WERI-Rb-1 (cell line): ENCODE measurements at places on chromosomes 16 and 17.

- DNase-seq, result no peak
Measured at GRCh38 chr17:80289616-80290015, 29.0 kb downstream of the RNF213 start.

- DNase-seq, result no peak
Measured at GRCh38 chr17:43411749-43412148, 13.0 kb downstream of the ARL4D start.

DNA sequence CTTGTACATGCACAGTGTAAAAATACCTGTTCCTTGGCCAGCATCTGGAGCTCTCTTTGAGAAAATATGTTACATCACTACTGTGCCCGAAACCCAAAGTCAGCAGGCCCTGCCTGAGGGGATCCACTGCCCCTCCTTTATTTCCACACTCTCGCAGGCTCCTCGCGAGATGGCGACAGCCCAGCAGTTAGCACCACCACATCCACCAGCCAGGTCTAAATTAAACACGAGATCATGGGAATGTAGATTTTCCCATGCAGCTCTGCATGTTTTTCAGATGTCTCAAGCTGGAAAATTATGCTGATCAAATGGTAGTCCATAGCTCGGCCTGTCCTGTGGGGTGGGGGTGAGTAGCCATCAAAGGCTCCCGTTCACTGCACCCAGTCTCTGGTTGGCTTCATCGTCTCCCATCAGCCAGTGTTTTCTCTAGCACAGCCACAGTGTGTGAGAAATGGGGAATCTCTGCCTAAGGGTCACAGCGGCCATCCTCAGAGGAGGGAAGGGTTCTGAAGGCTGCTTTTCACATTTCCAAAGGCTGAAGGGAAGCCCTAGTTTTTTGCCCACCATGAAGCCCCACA lies 34.7 kb downstream of the EPN2 start:
- DNase-seq, result no peak

DNA sequence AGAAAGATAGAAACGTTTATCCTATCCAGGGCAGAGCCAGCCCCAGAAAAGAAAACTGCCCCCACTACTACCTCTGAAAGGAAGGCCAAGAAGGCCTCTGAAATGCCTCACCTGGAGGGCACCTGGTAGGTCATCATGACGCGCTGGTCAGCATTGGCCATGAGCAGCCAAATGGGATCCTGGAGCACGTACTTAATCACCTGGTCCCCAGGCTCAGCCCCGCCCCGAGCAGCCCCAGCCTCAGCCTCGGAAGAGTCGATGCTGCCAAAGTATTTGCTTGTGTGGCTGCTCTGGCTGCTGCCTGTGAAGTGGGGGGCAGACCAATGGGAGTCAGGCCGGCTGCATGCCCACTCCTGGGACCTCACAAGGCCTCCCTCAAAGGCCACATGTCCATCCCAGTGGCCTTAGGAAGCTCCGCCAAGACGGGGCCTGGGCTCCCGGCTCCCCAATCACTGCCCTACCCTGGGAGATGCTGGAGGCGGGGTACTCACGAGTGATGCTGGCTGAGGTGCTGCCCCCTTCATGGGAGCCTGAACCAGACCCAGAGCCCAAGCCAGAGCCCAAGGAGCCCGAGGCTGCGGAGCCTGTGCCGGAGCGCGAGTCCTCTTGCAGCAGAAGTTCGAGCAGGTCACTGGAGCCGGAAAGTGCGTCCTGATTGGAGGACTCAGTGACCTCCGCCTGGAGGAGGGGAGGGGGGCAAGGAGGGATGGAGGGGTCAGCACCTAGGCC lies 9.9 kb downstream of the PER1 start:
- no peak for DNase-seq

DNA sequence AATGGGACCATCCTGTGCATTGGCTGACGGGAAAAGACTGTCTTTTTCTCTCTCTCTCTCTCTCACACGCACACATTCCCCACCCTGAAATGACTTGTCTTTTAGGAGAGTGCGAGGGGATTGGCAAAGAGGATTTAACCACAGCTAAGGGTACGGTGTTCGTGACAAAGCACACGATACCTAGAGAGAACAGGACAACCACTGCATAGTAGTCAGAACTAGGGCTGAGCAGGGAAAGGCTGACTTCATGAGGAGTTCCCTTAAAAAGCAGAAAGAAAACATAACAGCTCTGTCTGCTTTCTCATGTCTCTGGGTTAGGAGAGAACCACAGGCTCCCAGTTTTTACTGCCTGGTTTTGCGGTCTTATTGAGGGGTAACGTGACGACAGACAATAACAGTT lies 742.8 kb upstream of the SOX9 start:
- no peak for DNase-seq

DNA sequence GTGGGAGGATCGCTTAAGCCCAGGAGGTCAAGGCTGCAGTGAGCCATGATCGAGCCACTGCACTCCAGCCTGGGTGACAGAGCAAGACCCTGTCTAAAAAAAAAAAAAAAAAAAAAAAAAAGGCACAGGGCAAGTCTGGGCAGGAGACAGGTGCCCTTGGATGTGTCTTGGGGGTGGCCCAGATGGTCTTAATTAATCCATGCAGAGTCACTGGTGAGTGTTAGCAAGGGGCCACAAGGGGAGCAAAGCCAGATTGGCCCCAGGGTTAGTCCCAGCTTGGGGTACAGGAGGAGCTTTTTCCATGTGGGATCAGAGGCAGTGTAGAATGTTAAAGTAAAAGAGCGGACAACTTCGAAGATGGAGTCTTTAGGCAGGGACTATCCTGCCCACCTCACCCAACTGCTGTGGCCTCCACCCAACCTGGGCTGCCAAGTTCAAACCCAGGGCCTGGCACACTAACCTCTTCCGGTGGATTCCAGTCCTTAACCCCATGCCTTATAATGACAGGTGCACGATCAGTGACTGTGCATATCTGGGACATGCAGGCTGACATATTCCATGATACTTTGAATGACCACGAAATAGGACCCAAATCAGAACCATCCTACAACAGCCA lies 32.2 kb upstream of the MFSD6L start:
- peak; percentile 55 for DNase-seq

DNA sequence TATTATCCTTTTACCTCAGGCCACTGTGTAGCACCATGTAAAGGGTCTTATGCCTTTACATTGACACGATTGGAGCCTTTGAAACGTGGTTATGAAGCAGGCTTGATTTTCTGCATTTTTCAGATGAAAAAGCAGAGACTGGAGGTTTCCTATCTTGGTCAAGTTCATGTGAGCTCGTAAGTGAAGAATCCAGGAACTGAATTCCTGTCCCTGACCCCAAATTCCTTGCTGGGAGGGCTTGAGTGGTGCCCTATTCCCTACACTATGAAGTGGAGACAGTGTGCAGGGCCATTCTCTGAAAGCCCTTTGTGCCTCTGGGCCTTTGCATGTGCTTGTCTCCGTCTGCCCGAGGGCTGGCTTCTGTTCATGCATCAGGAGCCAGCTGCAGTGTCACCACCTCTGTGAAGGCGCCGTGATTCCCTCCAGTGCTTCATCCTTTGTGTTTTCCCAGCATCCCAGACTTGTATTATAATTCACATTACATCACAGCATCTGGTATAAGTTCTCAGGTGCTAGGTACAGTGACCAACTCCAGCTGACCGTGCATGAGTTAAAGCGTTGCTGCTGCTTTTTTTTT lies 181.1 kb downstream of the SNX29 start:
- no peak for DNase-seq

DNA sequence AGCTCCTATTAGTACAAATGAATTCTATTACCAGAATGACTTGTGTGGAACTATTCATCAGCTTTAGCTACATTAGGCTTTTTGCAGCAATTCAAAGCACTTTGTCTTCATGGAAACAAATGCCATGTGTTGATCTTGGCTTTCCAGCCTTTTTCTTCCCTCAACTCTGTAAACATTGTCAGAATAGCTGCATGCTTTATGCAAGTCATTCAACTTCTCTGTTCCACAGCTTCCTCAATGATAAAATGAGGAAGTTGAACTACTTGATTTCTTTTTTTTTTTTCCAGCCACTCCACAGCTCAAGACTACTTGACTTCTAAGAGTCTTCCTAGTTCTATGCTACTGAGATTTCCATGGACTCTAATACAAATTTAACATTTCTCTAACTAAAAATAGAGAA lies 41.1 kb downstream of the KIAA0753 start:
- no peak for DNase-seq

GRCh38 chr16:68499006-68499405 lies 40.1 kb upstream of the ZFP90 start:
- DNase-seq, result no peak

GRCh38 chr17:39357986-39358385 lies 43.4 kb downstream of the FBXL20 start:
- no peak for DNase-seq

- DNase-seq, result no peak
Measured at GRCh38 chr17:27356091-27356705, 62.3 kb downstream of the WSB1 start.

GRCh38 chr16:1398351-1398750 lies 16.2 kb downstream of the UNKL start:
- DNase-seq, result no peak

DNA sequence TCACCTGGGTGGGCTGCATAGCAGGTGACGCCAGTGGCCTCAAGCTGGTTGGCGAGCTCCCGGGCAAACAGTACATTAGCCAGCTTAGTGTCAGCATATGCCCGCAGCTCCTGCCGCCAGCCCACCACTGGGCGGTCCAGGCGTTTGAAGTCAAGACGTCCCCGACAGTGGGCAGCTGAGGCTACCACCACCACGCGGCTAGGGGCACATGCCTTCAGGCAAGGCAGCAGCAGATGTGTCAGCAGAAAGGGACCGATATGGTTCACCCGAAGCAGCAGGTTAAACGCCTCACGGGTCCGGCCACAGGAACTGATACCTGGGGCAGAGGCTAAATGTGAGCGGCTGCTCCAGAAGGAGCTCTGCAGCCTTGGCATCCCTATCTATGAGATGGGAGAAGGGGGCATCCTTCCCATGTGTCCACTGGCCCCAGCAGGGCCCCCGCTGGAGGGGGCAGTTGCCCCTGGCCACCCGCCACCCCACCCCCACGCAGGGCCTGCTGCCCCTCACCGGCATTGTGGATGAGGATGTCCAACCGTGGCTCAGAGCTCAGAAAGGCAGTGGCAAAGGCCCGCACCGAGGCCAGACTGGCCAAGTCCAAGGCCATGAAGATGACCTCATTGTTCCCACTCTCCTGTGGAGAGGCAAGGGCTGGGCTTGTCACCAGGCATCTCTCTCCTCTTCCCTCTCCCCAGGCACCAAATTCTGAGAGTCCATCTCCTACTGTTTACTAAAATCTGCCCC lies 1.7 kb downstream of the DHRS13 start:
- DNase-seq, result no peak

- DNase-seq, result no peak
Measured at GRCh38 chr17:80625627-80626026, 81.0 kb downstream of the RPTOR start.

DNA sequence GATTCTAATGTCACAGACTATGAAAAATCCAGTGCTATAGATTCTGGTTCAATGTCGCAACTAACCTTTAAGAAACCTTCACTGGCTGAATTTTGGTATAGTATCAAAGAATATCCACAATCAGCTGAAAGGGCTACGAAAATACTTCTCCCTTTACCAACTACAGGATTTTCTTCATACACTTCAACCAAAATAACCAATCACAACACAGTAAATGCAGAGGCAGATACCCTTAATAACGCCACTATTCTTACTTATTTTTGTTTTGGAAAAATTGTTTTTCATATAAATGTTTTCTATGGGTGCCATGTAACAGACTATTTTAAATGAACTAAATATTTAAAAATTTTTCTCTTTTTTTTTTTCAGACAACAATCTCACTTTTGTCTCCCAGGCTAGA lies 48.9 kb upstream of the TRAP1 start:
- DNase-seq, result no peak

GRCh38 chr16:74451951-74452758 lies 30.9 kb upstream of the CLEC18B start:
- no peak for DNase-seq

GRCh38 chr16:1164382-1164781 lies 11.5 kb downstream of the CACNA1H start:
- DNase-seq, result no peak

DNA sequence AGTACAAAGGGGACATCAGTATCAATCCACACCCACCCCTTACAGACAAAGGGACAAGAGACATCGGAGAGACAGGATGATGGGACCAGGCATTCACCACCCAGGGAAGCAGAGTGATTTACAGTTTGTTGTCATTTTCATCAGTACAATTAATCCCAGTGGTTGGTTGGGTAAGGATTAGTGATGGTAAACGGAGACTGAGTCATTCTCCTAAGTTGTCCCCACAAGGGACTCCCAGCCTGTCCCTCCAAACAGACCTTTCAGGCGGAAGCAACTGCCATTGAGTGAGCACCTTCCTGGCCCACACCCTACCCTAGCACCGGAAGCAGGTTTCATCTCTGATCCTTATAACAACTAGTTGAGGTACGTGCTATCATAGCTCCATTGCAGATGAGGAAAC lies 11.2 kb downstream of the PPL start:
- no peak for DNase-seq

DNA sequence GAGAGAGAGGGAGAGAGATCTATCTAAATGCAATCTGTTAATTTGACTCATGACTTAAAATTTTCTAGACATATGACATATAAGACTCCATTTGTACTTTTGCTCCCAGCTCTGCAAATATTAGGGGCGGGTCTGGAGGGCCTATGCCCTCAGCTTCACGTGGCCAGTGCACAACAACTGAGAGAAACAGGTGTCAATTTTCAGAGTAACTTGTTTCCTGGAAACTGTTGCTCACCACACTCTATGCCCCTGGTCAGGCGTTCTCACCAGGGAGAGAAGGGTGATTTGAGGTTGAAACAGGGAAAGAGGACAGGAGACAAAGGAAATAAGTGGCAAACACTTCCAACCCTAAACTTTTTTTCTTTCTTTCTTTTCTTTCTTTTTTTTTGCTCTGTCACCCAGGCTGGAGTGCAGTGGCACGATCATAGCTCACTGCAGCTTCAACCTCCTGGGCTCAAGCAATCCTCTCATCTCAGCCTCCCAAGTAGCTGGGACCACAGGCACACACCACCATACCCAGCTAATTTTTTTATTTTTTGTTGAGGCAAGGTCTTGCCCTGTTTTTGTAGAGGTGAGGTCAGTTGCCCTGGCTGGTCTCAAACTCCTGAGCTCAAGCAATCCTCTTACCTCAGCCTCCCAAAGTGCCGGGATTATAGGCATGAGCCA lies 270.0 kb downstream of the SLC39A11 start:
- no peak for DNase-seq
